GM12891 (cell line): ENCODE measurements at places on chromosomes 1 and 21.
A peak's percentile ranks its signal among the peaks of the same experiment; 100 is the strongest.

- no peak for DNase-seq
These were observed 154.8 kb upstream of the VAMP3 start for GRCh38 chr1:7616076-7616832.

GRCh38 chr1:152188673-152189591, 29.9 kb upstream of the RPTN start:
- DNase-seq, result peak; percentile 18

- peak; percentile 33 for DNase-seq
These were observed 58.8 kb upstream of the SPATA6 start for GRCh38 chr1:48530727-48531351.

- DNase-seq, result no peak
These were observed 40.5 kb upstream of the NEK2 start for GRCh38 chr1:211715971-211716370.

DNA sequence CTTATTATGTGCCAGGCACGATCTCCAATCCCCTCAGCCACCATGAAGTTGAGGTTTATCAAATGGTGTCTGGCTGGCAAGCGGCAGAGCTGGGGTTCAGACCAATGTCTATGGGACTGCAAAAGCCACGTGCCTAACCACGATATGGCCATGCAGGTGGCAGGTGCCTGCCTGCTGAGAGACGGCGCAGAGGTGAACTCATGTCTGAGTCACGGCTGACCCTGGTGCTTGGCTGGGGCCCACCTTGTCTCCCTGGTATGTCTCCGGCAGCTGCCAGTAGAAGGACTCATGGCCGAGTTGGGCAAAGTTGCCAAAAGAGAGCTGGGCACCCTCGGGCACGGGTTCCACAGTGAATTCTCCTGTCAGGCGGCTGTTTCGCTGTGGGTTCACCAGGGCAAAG, 59.9 kb downstream of the LDLRAD2 start:
- no peak for DNase-seq

DNA sequence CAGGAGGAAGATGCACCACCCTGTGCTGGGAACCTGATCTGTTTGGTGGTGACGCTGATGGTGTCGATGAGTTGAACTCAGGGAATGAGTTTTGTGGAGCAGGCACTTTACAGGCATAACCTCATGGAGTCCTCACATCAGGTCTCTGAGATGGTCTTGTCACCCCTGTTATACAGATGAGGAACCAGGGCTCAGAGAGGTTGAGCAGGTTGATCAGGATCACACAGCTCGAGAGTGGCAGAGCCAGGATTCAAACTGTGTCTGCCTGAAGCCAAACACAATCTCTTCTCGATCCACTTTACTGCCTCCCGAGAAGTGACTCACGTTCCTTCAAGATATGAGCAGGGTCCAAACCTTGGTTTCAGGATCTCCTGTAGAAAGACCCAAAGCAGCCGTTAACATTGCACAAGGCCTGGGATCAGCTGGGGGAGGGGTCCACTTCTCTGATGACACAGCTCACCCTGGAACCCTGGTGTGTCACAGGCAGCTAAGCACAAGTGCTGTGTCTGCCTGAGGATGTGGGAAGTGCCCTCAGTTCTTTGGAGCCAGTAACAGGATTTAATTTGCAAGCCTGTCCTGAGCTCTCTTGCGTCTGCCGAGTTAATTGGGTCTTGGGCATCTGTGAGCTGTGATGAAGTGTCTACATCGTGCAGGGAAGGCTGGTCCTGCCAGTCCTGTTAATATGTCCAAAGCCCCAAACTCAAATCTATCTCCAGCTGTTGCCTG, 65.4 kb upstream of the STUM start:
- DNase-seq, result no peak

DNA sequence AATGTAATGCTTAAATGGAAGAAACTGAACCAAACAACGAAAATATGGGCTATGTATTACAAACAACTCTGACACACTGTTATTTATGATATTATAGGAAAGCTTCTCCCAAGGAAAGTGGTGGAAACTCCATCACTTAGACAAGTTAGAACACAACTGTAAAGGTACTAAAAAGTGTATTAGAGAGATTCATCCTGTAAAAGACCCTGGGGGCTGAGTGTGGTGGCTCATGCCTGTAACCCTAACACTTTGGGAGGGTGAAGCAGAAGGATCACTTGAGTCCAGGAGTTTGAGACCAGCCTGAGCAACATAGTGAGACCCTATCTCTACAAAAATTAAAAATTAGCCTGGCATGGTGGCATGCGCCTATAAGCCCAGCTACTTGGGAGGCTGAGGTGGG, 7.4 kb upstream of the UBE4B start:
- no peak for DNase-seq

GRCh38 chr1:50720457-50721053, 239.5 kb downstream of the FAF1 start:
- DNase-seq, result no peak
